ENCODE measurements at places on chromosomes 2 and 18.

- DNase-seq = no peak
These were observed 657.1 kb upstream of the SOX11 start for GRCh38 chr2:5035057-5035488.

DNA sequence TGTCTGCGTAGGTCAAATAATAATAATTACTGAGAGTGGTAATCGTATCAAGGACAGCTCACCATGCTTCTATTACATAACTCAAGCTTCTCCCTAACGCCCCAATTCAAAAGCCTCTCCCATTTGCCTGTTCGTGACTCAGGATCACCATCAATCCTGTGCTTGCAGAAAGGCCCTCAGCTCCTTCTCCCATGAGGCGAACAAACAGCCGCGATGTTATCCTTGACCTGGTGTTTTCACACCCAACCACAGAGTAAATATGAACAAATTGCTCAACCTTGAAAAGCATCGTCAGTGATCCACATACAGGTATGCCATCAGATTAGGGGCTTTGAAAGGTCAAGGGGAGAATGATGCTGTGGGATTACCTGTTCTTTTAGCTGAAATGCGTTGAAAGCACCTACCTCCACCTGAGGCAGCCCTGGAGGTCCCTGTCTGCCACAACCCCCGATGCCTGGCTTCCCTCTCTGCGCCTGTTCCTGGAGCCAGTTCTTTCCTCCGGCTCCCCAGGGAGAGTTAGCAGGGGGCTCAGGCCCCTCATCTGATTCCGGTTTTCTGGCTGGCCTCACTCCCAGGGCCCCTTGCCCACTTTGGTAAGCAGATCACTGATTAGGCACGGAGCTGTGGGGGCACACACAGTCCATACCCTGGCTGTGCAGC is 39.1 kb upstream of the ODC1 start:
- peak; percentile 74 for DNase-seq

DNA sequence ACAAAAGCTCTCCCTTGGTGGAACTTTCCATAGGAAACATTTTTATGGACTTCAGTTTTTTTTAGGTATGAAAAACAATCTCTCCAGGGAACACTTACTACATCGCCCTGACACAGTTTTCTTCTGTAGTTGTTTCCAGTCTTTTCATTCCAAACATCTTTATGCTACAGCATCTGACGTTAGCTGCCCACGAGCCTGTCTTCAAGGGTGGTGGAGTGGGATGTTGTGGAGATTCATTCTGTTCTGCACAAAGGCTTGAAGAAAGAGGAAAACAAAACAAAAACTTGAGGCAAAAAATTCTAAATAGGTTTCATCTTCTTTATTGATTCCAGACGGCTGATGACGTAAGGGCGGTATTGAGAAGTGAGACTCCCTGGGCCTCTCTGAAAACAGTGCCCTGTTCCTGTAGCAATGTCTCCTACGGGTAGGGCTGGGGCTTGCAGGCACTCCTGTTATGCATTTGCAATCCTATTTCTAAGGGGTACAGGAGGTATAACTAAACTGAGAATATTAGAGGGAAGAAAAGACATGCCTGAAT is 375.0 kb downstream of the RNF144A start:
- no peak for DNase-seq

- no peak for DNase-seq
These were observed 140.4 kb upstream of the KLHL29 start for GRCh38 chr2:23244617-23245016.

GRCh38 chr2:118576109-118576855 is 271.2 kb downstream of the EN1 start:
- no peak for DNase-seq

DNA sequence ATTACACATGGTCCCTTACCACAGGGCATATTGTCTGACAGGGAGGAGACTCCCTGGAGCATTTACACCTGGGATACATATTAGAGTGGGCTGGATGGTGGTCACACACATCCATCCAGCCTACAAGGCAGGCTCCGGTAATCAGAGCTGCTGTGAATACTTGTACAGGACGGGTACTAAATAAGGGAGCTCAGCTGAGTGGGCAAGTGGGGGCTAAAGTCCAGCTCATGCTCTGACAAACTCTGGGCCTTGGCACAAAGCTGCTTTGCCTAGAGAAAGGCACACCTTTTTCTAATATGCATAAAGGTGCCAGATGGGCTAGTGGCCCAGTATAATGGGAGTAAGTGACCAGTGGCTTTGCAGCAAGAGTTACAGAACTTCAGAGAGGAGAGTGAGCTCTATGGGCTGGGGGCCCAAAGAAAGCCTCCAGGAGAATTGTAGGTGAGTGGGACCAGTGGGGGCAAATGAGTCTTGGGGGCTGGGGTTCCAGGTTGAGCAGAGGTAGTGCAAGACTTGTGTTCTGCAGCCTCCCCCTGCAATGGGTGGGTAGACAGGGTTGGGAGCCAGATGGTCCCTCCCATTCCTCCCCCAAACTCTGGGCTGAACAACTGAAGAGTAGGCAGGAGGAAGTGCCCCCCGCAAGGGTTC is 1.6 kb downstream of the TMEM198 start:
- no peak for DNase-seq

DNA sequence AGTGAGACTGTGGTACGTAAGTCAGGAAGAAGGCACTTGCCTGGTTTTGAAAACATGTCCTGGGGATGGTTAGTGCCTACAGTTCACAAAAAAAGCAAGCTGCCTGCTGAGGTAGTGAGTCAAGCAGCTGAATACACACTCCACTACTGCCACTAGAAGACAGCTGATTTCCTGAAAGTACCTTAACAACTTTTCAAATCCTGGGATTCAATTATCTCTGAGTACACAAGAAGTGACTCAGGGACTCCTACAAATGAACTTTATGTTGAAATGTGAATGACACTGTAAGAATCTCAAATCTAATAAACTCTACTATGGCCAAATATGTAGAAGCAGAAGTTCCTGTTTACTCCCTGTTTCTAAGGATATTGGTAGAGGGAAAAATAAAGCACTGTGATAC is 58.0 kb upstream of the ARL5A start:
- no peak for DNase-seq

GRCh38 chr18:10015941-10016819 is 102.4 kb downstream of the VAPA start:
- no peak for DNase-seq

DNA sequence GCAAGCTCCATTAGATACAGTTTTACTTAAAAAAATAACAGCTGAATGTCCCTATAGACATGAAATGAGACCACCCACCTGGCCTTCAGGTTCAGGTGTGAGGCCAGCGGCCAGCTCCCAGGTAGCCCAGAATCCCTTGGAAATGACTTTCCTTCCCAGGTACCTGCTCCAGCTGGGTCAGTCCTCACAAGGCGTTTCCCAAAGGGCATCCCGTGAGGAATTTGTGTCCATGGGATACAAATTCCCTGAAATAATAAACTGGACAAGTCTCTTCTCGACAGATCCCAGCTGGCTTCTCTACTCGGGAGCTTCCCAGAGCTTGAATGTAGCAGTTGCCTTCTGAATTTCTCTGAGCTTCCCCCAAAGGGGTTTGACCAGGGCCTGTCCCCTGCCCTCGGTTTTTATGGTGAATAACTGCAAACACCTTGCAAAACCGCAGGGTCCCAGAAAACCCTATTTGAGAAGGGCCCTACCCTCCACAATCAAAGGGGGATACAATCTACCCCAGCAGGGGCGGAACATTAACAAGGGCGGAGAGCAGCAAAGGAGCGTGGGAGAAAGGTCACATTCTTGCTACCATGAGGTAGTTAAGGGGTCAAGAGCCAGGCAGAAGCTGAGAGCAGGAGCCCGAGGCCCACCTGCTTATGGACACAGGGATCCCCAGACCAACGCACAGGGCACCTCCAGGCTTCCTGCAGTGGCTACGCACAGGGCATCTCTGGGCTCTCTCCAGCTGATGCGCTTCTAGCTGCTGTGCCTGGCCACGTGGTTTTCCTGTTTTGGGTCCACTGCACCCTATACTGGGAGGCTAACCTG is 107.7 kb downstream of the HDAC4 start:
- peak; percentile 67 for DNase-seq

GRCh38 chr18:41873730-41874129 is 81.3 kb upstream of the PIK3C3 start:
- no peak for DNase-seq

DNA sequence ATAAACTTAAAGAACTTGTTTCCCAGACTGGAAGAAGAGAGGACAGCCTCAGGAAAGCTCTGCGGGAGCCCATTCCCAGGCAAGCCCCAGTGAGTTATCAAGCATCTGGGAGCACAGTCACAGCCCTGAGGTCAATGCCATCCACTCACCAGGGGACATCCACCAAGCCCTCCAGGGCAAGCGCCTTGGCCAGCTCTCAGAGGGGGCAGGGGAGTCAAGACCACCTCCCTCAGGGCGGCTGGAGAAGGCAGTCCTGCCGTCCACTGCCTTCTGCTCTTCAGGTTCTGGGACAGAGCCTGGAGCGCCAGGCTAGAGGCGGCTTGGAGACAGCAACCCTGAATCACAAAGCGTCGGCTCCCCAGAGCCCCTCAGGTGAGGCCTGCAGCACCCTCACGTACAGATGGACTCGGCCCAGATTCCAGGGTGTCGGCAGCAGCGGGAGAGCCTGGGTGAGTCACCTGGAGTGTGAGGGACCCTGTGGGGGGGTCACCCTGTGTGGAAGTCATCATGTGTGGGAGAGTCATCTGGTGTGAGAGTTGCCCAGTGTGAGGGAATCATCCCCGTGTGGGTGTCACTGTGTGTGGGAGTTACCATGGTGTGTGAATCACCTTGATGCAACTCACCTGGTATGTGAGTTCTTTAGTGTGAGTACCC is 100.9 kb upstream of the TEX51 start:
- peak; percentile 74 for DNase-seq

DNA sequence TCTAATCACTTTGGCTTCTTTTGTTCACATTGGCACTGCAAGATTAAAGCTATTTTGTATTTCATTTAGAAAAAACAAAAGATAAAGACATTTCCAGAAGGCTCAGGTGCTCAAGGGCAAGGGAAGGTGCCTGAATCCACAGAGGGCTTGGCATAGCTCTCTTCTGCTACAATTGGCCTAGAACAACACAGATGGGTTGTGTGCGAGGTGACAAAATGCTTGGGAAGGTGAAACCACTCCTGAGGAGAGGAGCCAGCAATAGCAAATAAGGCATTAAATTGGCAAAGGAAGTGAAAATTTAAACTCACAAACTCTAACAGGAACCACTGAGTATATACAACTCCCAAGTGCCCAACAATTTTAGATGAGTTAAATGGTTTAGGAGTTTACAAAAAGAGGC is 1290.4 kb upstream of the CHAC2 start:
- no peak for DNase-seq

DNA sequence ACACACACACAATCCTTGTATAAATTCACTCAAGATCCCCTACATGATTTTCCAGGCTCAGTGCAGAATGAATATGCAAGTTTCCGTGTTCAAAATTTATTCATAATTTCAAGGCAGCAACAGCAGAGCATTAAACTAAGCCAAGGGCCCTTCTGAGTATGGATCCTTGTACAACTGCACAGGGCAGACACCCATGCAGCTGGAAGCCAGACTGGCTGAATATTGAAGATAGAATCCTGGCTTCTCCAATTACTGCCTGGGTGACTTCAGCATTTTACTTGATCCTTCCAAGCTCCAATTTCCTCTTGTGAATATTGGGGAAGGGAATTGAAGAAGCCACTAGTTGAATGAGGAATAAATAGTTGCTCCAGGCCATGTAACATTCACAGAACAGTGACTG is 267.9 kb upstream of the REG3G start:
- DNase-seq = no peak

- peak; percentile 86 for DNase-seq
These were observed 89.6 kb upstream of the NPAS2 start for GRCh38 chr2:100730290-100730868.

DNA sequence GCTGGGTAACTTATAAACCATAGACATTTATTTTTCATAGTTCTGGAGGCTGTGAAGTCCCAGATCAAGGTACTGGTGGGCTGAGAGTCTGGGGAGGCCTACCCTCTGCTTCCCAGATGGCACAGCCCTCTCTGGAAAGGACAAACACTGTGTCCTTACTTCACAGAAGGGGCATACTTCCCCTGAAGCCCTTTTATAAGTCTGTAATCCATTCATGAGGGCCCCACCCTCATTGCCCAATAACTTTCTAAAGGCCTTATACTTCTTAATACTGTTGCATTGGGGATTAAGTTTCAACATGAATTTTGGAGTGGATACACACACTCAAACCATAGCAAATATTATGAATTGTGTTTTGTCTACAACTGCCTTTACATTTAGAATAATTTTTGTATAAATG is 36.0 kb downstream of the ATIC start:
- no peak for DNase-seq

DNA sequence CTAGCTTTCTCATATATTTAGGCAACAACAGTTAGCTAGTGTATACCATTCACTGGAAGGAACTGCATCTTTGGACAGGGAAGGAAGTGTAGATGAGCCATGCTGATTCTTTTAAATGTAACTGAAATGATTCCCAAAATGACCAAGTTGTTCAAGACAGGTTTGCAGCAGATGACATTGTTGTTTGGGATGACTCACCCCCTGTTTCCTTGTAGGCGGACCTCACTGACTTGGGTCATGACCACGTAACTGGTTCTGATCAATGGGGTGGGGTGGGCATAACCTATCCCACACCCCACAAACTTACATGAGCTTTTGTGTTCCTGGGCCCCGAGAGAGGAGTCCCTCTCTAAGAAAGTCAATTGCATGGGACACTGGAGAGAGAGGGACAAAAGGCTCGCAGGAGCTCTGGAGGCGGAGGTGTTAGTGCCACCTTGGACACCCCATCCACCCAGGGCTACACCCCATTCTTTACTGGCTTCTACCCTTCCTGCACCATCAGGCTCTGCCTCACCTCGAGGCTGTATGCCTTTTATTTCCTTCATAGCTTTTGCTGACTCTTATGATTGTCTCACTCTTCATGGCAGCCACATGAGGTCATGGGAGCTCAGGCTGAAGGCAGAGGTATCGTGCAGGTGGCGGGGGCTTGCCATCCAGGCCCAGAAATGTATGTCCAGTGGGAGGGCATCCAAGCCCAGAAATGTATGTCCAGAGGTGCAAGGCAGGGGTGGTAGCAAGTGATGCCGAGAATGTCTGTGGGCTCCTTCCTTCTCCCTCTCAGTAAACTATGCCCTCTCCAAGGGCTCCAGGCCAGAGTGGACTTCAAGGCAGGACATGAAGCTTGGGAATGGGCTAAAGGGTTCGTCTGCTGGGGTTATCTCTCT is 108.0 kb downstream of the TWIST2 start:
- DNase-seq = peak; percentile 57

DNA sequence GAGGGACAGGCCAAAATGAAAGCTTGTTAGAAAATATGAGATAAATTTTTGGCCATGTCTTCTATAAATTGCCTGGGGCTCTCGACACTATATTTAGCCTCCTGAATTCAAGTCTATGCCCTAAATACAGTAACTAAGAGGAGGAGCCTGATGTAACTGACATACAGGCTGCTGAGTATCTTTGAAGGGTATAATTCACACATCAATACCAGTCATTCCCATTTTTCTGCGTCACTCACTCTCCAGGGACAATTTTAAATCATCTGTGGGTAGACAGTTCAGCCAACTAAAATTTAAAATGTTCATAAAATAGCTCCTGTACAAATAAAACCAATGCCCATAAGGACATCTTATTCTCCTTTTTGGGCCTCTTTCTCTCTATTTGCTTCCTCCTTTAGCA is 105.9 kb downstream of the AP1S3 start:
- no peak for DNase-seq

- DNase-seq = no peak
These were observed 927.3 kb upstream of the ACVR2A start for GRCh38 chr2:146917431-146918042.

- DNase-seq = no peak
These were observed 12.3 kb downstream of the FAM98A start for GRCh38 chr2:33586766-33587165.
